ENCODE measurements at places on chromosomes 7 and 10.

- no peak for DNase-seq
Measured at GRCh38 chr10:75665707-75666106, 234.3 kb downstream of the LRMDA start.

DNA sequence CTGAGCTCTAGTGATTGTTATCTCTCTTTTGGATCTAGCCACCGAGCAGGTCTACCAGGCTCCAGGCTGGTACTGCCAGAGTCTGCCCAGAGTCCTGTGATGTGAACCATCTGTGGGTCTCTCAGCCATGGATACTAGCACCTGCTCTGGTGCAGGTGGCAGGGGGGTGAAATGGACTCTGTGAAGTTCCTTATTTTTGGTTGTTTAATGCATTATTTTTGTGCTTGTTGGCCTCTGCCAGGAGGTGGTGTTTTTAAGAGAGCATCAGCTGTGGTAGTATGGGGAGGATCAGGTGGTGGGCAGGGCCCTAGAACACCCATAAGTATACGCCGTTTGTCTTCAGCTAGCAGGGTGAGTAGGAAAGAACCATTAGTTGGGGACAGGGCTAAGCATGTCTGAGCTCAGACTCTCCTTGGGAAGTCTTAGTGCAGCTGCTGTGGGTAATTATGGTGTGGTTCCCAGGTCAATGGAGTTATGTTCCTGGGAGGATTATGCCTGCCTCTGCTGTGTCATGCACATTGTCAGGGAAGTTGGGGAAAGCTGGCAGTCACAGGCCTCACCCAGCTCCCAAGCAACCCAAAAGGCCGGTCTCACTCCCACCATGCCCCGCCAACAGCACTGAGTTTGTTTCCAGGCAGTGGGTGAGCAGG lies 81.8 kb downstream of the NPSR1 start:
- no peak for DNase-seq

GRCh38 chr10:3014968-3015367 lies 52.4 kb upstream of the PFKP start:
- no peak for DNase-seq

DNA sequence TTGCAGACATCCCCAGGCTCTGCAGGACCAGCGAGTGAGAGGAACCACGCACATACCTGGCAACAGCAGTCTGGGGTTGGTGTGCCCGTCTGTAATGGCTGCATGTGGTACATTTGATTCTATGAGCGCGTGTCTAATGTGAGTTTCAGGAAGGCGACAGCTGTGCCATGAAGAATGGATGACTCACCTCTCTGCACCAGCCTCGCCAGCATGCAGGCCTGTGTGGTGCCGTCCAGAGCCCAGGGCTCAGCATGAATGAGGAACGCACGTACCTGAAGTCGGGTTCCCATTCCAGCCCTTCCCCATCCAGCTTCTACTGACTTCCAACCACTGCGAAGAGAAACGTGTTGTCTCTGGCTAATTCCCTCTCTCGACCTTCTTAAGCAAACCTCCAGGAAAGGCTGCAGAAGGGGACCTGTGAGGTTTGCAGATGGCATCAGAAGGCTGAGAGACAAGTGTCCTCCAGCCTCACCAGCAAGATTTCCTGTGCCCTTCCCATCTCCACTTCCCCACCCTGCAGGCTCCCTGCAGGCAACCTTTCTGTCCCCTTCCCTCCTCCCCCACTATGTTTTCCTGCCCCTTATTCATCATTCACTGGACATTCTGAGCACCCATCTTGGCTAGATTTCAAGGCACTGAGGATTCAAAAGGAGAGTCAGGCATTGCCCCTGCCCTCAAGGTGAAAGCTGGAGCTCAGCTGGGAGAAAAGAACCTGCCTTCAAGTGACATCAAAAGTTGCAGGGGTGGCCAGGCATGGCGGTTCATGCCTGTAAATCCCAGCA lies 54.3 kb downstream of the ASB13 start:
- DNase-seq = no peak

DNA sequence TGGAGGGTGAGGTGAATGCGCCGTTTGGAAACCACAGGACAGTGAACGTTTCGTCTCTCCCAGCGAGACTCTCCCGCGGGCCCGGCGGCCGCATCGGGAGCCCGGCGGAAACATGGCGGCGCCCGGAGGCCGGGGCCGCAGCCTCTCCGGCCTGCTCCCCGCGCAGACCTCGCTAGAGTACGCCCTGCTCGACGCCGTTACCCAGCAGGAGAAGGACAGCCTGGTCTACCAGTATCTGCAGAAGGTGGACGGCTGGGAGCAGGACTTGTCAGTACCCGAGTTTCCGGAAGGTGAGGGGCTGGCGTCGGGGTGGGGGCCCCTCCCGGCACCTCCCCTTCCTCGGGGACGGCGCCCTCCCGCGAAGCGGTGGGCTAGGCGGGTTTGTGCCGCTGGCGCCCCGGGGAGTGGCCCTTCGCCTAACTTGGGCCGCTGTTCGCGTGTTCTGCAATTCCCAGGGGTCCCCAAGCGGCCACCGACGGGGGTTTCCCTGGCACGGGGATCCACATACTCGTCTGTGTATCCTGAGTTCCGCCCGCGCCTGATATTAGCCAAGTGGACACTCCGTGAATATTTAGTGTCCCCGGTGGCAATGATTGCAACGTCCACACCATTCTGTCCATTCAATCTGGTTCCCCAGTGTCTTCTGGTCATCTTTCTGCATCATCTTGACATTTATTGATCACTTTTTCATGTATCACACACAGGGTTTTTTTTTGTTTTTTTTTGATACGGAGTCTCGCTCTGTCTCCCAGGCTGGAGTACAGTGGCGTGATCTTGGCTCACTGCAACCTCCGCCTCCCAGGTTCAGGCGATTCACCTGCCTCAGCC lies 514 bp downstream of the NHLRC2 start:
- no peak for DNase-seq

Measured in umbilical cord (tissue), 2 donors.